ENCODE measurements at places on chromosomes 2 and 18.

DNA sequence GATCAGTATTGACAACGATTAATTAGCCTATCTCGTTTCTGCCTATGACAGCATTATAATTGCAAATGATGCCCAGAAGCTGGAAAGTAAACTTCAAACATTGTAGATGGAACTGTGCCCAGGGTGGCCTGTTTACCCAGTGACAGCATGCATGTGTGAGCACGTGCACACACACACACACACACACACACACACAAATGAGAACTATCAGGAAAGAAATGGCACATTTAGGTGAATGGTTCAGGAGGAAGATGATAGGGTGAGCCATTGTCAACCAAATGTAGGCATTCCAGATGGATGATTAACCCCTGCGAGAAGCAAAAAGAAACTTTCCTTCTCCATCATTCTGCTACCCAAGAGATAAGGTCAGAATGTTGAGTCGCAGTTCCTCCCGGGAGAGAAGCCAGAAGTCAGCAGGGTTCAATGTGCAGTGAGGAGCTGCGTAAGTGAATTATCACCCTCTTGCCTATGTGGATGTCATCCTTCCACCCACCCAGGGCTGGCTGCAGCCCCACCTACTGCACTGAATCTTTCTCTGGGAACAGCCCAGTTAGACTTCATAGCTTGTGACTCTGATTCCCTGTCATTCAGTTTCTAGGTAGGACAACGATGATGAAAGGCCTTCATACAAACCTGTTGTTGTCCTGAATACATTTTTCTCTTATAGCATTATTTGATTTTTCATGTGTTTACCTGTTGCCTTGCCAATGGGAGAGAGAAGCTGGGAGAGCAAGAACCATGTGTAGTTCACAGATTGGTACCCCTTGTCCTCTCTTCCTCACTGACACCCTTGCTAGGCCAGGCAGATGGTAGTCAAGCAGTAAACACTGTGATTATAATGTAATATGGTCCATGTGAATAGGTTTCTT is 3.5 kb upstream of the APOB start:
- no peak for DNase-seq

- peak; percentile 72 for DNase-seq
Measured at GRCh38 chr2:29014811-29015421, 33.8 kb downstream of the TOGARAM2 start.

DNA sequence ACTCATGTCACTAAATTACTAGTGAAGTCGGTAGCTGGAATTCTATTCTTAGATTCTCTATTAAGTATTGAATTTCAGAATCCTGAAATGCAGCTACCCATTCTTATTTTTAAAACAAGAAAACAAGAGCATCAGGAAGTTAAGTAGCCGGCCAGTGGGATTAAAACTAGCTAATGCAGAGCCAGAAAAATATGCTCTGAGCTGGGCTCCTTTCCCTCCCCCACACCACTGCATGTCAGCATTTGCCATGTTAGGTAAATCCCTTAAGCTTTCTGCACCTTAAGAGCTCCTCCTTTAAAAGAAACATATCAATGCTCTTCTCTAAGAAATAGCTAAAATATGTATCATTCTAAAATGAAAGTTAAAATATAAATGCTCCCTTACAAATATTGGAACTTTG is 72.2 kb upstream of the MFF start:
- DNase-seq = no peak

DNA sequence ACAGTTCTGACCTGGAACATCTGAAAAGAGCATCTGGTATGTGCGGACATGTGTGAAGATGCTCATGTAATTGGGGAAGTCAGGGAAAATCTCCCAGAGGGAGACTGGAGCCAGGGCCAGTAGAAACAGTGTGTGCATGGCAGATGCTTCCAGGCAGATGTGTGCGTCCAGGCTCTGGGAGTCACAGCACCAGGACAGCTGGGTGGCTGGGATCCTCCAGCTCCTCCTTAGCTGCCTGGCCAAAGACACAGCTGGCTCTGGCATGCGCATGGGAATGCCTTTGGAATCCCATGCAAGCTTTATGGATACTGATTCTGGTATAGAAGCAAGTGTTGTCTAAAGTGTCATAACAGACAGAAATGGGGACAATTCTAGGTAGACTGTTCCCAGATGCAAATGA is 369.7 kb downstream of the INSIG2 start:
- DNase-seq = no peak

DNA sequence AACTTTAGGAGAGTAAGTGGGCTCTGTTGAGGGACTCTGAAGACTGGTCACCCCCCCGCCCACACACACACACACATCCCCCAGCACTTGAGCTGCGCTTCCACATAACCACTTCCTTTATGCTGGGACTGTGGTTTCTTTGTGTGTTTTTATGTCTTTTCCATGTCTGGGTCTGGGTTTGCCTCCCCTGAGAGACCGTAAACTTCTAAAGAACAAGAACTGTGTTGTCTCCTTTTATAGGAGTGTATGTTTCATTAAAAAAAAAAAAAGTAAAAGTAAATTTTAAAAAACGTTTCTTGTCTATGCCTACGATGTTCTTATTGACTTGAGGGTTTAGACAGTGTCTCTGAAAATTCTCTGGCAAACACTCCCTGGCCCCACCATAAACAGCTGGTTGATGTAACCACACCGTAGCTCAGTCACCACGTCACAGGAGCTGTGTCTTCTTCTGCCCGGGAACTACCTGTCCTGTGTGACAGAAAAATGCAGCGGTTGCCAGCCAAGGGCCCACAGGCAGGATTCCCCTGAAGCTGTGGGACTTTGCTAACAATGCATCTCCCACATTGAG is 68.0 kb downstream of the KLHL29 start:
- no peak for DNase-seq

DNA sequence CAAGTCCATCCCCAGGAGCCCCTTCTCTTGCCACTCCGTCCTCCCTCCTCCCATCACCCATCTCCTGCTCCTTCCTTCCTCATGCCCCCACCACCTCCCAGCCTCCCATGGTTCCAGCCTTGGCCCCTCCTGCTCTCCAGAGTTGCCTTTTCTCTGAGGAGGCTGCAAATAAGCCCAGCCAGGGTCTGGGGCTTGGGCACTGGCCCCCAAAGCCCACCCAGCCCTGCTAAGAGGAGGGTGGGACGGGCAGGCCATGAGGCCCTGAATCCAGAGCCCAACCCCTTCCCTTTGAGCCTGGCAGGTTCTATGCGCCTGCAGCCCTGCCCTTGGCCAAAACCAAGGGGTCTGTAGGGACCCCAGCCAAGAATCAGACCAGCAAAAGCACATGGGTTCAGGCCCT is 71.6 kb downstream of the STPG4 start:
- DNase-seq = no peak

- no peak for DNase-seq
Measured at GRCh38 chr2:200471324-200471848, 38.5 kb downstream of the KCTD18 start.

GRCh38 chr18:48391868-48392267 is 17.3 kb downstream of the ZBTB7C start:
- no peak for DNase-seq

DNA sequence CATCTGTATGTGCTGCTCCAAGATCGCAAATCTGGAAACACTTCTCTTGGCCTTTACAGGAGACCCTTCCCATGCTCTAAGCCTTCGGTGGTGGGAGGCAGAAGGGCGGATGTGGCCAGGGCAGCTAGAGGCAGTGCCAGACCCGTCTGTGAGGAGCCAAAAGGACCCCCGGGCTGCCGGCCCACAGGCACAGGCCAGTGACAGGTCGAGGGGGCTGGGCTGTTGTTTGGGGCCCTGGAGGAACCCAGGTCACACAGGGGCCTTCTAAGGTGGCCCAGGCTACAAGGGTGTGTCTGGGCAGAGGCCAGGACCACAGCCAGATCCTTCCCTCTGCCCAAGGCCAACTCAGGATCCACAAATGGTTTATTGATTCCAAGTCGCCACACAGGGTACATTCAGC is 49.4 kb downstream of the SLC66A2 start:
- DNase-seq = no peak

DNA sequence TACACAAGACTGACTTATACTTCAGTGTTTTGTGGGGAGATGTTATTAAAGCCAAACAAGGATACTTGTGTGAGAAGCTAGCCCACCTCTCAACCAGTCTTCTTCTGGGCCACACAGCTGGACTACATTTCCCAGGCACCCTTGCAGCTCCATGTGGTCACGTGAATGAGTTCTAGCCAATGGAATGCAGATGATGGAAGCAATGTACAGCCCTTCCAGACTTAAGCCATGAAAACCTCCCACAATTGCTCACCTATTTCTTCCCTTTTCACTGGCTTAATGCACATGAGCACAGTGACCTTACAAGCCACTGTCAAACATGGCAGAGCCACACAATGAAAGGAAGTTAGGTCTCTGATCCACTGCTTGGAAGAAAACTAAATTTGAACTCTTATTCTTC is 20.4 kb upstream of the FEZ2 start:
- DNase-seq = no peak

- no peak for DNase-seq
Measured at GRCh38 chr2:7289697-7290096, 372.5 kb downstream of the RNF144A start.

GRCh38 chr2:198641161-198641560 is 816.6 kb downstream of the SATB2 start:
- DNase-seq = no peak

DNA sequence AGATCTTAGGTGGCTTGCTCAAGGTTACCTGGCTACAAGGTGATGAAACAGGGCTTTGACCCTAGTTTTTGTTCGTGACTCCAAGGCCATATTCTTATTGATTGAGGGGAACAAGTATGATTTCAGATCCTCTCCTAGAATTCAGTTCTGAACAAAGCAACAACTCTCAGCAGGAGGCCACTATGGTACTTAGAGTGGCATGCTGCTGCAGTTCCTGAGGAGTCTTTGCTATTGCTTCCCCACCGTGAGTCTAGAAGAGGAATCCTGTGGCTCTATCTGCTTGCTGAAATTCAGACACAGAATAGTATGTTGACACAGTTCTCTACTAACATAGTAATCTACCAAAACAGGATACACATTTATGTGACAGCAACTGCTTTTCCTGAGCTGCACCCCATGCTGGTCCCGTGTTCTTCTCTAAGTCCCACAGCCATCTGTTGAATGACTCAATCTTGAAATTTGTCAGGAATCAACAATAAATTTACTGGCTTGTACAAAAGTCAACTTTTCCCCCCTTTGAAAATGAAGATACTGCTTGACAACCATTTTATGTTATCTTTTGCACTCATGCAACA is 4.1 kb downstream of the TGFBRAP1 start:
- DNase-seq = peak; percentile 33

Data from KG1 (cell line).